ENCODE measurements at places on chromosomes 11 and 22. TPM values are rescaled to one million over a fixed set of nuclear protein-coding genes. Genes with fewer than 3 reads are reported as not detected.

GRCh38 chr11:80748207-80748925 is 1307.5 kb upstream of the TENM4 start:
- H3K27ac ChIP-seq: no peak overlapping the region
- no peak overlapping the region for H3K4me3 ChIP-seq
- no peaks in the 10 kb centered on the region for H3K27me3 ChIP-seq
- no peak for DNase-seq

DNA sequence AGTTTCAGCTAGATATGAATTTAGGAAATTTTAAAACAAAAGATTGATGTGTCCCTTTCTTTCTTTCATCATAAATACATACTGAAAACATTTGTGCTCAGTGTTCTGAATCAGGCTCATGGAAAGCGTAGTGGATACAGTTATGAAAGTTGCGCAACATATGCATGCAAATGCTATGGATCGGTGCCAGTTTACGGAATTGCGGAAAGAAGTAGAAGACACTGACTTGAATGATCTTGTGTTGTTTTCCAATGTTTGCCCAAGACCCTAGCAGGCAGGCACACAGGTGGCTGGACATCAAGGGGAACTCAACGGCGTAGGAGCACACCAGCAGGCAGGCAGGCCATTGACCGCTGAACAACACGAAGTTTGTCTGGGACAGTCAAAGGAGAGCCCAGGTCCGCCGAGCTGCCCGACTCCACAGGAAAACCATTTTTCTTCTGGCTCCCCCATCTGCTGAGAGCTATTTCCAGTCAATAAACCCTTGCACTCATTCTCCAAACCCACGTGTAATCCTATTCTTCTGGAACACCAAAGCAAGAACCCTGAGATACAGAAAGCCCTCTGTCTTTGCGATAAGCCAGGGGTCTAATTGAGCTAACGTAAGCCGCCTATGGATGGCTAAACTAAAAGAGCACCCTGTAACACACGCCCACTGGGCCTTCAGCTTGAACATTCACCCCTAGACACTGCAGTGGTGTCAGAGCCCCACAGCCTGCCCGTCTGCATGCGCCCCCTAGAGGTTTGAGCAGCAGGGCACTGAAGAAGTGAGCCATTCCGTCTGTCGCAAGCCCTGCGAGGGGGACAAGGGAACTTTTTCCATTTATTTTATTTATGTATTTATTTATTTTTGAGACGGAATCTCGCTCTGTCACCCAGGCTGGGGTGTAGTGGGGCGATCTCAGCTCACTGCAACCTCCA is 7.4 kb upstream of the BIRC3 start:
- peaks cover 55% of the 10 kb centered on the region for H3K4me1 ChIP-seq
- no peaks in the 10 kb centered on the region for H3K27me3 ChIP-seq
- peaks cover 2% of the 10 kb centered on the region for H3K36me3 ChIP-seq
- peak; percentile 38 for DNase-seq
- H3K27ac ChIP-seq: no peak overlapping the region

Gene CRYBA4
- total RNA-seq: not detected

DNA sequence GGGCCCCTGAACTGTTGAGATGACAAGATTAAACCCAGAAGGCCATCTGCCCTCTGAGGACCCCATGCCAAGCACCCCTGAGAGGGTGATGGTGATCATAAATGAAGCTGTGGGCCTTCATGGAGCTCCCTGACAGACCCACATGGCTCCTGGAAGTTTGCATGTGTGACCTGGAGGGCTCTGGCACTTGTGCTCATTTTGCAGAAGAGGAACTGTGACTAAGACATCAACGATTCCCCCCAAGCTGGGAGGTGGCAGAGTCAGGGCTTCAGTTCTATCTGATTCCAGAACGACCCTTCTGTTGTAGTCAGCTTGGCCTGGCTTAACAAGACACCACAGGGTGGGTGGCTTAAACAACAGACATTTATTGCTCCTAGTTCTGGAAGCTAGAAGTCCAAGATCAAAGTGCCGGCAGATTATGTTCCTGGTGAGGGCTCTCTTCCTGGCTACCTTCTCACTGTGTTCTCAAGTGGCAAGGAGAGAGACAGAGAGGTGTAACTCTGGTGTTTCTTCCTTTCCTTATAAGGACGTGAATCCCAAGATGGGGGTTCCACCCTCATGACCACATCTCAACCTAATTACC is 46.4 kb upstream of the CD82 start:
- no peaks in the 10 kb centered on the region for H3K4me1 ChIP-seq
- no peaks in the 10 kb centered on the region for H3K36me3 ChIP-seq
- no peak overlapping the region for H3K4me3 ChIP-seq
- H3K27me3 ChIP-seq: peaks cover 26% of the 10 kb centered on the region

- peak overlapping the region; percentile 27 for H3K4me3 ChIP-seq
- H3K4me1 ChIP-seq: peaks cover 2% of the 10 kb centered on the region
- H3K27me3 ChIP-seq: peaks cover 28% of the 10 kb centered on the region
Measured at GRCh38 chr22:39558254-39558727, 12.3 kb upstream of the CACNA1I start.

DNA sequence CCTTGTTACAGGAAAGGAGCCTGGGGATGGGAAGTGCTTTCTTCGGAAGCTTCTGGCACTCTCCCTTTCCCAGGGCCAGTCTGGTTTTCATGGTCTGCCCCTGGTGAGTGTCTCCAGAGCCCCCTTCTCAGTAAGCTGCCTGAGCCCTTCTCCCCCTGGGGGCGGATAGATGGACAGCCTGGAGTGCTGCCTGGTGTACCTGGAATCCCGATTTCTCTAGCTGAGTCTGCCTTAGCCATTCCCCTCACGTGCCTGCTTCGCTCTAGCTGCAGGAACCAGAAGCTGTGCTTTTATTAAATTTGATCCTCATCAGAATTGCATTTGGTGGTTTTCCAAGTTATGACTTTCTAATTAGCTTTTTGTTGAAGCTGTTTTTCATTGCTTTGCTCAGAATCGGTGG is 152.9 kb upstream of the NAV2 start:
- H3K4me1 ChIP-seq: no peaks in the 10 kb centered on the region
- H3K36me3 ChIP-seq: no peaks in the 10 kb centered on the region
- H3K4me3 ChIP-seq: no peak overlapping the region
- H3K27ac ChIP-seq: no peak overlapping the region

- no peak overlapping the region for H3K4me3 ChIP-seq
- peaks cover 1% of the 10 kb centered on the region for H3K36me3 ChIP-seq
- DNase-seq: no peak
- H3K27me3 ChIP-seq: peaks cover 15% of the 10 kb centered on the region
- no peaks in the 10 kb centered on the region for H3K4me1 ChIP-seq
- H3K27ac ChIP-seq: no peak overlapping the region
Measured at GRCh38 chr11:75055511-75055910, 41.2 kb downstream of the OR2AT4 start.

GRCh38 chr11:61771195-61771894 is 18.9 kb downstream of the MYRF start:
- no peak overlapping the region for H3K4me3 ChIP-seq
- H3K27me3 ChIP-seq: no peaks in the 10 kb centered on the region
- H3K27ac ChIP-seq: no peak overlapping the region
- H3K36me3 ChIP-seq: no peaks in the 10 kb centered on the region
- DNase-seq: no peak
- no peaks in the 10 kb centered on the region for H3K4me1 ChIP-seq

Gene F2
- not detected for total RNA-seq

Gene GALNT18
- 6.8 TPM for total RNA-seq

DNA sequence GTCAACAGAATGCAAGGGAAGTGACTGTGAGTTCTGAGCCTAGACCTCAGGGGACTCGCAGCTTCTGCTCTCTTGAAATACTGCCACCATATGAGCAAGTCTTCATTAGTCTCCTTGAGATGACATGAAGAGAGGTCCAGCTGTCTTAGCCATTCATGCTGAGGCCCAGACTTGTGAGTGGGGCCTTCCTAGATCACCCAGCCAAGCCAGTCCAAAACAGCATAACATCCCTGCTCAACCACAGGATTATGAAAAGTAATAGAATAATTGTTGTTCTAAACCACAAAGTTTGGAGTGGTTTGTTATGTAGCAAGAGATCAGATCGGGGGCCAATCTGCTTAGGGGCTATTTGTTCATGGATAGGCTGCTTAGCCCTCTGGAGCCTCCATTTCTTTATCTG is 54.9 kb upstream of the HTATIP2 start:
- no peaks in the 10 kb centered on the region for H3K36me3 ChIP-seq
- no peak overlapping the region for H3K27ac ChIP-seq
- H3K4me1 ChIP-seq: no peaks in the 10 kb centered on the region
